ENCODE measurements at places on chromosomes 3 and 15.
A peak's percentile ranks its signal among the peaks of the same experiment; 100 is the strongest.

- DNase-seq, result peak; percentile 19
Measured at GRCh38 chr3:15934389-15935195, 136.8 kb upstream of the ANKRD28 start.

- no peak for DNase-seq
Measured at GRCh38 chr3:195075199-195075940, 195.6 kb downstream of the XXYLT1 start.

- peak; percentile 76 for DNase-seq
Measured at GRCh38 chr3:55488398-55489055, 1.4 kb upstream of the WNT5A start.

- no peak for DNase-seq
Measured at GRCh38 chr15:73755946-73756345, 2.8 kb upstream of the INSYN1 start.

DNA sequence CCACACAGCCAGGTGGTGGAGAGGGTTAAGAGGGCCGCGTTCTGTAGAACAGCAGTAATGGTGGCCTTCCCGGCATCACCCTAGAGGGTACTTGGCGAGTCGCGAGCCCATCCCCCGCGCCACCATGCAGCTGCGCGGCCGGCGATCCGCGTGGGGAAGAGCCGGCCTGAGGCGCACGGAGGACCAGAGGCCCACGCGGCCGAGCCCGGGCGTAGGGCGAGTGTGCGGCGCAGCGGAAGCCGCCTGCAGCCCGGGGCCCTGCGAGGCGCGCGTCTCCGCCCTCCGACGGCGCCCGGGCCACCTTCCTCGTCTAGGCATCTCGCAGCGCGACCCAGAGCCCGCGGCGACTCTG is 423 bp downstream of the TKT start:
- DNase-seq, result peak; percentile 46

- no peak for DNase-seq
Measured at GRCh38 chr3:171346019-171346418, 114.2 kb downstream of the TNIK start.

GRCh38 chr3:117688583-117688982 is 979.0 kb downstream of the TUSC7 start:
- no peak for DNase-seq

DNA sequence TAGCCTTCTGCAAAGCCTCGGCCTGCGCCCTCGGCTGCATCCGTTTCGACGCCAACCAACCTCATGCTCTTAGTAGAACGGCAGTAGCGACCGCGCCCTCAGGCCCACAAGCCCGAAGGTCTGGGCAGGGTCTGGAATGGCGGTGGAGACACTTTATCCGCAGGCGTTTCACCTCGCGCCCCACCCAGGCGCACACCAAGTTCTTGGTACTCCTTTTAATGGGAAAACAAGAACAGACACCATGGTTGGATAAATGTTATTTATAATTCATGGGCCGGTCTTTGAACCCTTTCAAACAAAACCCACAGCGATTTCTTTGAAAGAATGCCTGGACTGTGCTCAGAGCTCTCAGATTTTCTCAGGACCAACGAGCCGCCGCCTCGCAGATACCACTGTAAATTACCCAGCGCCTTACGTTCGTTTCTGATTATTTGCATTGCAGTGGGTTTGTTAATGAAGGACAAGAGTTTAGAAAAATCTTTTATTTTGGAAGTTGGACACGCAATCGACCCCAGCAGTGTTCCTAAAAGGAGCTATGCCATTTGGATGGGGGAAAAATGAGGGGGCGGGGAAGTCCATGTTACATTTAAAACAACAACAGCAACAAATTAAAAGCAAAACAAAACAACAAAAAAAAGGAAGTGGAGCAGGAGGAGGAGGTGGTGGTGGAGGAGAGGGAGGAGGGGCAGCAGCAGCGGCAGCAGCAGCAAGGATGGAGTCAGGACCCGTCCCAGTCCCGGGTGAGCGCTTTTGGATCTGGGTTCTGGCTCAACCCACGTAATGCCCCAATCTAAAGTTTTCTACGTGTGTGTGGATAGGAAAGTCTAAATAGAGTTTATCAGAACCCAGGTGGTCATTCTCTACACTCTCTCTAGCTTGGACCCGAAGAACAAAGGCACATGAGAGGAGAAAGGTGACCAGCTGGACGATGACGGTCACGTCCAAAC is 993 bp upstream of the ISL2 start:
- DNase-seq, result no peak

DNA sequence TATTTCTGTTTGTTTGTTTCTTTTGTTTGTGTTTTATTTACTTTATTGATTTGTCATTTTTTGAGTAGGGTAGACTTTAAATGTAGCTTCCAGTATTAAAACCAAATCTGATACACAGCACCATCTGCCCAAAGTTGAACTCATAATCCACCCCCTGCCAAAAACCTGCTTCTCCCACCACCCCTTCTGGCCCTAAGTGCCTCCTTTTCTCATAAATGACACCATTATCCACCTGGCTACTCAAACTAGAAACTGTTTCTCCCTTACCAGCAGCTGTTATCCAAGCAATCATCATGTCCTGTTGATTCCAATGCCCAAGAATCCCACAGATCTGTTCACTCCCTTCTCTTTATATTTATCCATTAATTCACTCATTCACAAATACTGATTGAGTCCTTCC is 21.8 kb upstream of the PTX3 start:
- DNase-seq, result no peak

DNA sequence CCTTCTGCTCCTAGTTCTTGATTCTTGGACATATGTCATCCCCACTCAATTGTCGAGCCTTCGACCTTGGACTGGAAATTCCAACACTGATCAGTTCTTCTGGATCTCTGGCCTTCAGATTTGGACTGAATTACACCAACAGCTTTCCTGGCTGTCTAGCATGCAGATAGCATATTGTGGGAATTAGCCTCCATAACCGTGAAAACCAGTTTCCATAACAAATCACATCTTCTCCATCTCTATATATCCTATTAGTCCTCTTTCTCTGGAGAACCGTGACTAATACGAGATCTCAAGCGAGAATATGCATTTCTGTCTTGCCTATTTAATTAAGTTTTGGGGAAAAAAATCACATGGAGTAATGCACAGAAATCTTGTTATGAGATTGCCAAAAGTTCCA is 8.8 kb upstream of the BCHE start:
- no peak for DNase-seq

DNA sequence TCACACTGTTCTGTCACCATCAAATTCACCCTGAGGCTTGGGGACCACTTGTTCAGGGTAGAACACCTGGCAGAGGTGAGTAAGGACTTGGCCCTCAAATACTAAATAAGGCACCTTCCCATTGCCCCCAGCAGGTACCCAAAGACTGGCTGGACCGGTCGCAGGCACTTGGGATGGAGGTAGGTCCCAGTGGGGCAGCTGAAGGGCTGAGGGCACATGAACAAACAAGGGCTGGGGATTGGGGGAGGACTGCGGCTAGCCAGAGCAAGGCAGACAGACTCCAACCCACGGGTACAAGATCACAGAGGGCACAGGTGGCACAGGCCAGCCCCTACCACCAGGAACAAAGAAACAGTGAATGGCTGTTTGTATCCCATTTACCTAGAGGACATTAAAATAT is 1.9 kb downstream of the MRPS25 start:
- DNase-seq, result no peak

- DNase-seq, result no peak
Measured at GRCh38 chr3:46371519-46372340, 984 bp downstream of the CCR5 start.

DNA sequence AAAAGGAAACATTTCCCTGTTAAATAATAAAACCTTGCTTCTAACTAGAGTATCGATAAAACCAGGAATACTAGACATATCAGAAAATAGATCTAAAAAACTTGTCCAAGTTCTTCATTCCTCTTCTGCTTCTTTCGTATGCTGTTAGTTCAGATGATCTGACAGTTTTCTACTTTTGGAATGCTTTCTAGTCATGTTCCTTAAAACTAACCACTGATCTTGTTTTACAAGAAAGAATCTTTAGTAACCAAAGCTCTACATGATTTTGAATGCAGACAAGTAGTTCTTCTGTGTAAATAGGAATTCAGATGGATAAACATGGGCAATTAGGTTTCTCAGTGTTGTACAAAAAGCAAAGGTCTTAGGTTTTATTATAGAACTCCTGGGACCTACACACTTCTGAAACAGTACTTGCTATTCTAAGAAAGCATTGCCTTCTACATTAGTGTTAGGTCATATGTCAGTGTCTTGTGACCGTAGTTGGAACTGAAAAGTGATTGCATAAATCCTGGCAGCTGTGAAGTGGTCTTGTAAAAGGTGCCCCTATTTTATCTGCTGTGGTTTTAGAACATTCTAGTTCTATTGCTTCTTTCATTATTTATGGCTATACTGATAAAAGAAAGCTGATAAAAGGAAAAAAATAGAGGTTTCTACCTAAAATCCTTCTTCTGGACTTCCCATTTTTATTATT is 40.7 kb downstream of the SNRK start:
- DNase-seq, result no peak

- no peak for DNase-seq
Measured at GRCh38 chr15:99943466-99943865, 210.2 kb upstream of the LYSMD4 start.

GRCh38 chr3:31213869-31214486 is 318.7 kb upstream of the STT3B start:
- DNase-seq, result no peak

GRCh38 chr3:143070977-143071551 is 48.5 kb upstream of the CHST2 start:
- DNase-seq, result no peak

DNA sequence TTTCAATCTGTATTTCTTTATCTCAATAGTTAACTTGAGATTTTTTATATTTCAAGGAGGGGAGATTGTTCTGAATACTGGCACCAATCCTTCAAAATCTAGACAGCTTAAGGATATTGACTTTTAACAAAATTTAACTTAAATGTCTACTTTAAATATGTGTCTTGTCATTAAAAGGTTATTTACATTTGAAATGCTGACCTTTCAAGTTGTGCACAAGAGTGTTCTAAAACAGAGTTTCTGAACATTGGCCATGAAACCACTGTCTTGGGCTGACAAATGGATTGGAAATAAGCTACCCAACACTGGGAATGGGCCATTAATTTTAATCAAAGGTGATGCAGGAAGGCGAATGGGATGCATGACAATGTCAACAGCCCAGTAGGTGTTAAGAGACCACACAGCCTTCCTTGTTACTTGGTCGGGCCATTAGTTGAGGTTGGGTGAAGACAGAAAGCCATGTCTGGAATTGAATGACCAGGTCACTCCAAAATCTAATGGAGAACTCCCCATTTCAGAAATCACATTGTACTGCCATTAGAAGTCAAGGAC is 128.5 kb downstream of the CDIN1 start:
- DNase-seq, result no peak

DNA sequence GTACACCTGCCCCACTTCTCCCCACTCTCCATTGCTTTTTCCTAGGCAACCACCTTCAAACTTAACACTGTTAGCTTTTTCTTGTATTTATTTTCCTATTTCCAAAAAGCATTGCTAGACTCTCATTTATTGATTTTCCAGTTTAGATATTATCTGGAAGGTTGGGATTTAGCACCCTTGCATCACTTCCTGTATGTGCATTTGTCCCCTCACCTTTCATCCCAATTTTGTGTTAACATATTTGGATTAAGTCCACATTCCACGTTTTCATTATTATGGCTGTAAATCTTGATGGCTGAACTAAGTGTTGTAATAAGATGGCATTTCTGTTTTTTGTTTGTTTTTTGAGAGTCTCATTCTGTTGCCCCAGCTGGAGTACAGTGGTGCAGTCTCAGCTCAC is 109.7 kb downstream of the TBC1D2B start:
- DNase-seq, result no peak

- no peak for DNase-seq
Measured at GRCh38 chr15:33014586-33014985, 179.9 kb downstream of the FMN1 start.

- DNase-seq, result no peak
Measured at GRCh38 chr15:80581976-80582375, 113.1 kb upstream of the ABHD17C start.

DNA sequence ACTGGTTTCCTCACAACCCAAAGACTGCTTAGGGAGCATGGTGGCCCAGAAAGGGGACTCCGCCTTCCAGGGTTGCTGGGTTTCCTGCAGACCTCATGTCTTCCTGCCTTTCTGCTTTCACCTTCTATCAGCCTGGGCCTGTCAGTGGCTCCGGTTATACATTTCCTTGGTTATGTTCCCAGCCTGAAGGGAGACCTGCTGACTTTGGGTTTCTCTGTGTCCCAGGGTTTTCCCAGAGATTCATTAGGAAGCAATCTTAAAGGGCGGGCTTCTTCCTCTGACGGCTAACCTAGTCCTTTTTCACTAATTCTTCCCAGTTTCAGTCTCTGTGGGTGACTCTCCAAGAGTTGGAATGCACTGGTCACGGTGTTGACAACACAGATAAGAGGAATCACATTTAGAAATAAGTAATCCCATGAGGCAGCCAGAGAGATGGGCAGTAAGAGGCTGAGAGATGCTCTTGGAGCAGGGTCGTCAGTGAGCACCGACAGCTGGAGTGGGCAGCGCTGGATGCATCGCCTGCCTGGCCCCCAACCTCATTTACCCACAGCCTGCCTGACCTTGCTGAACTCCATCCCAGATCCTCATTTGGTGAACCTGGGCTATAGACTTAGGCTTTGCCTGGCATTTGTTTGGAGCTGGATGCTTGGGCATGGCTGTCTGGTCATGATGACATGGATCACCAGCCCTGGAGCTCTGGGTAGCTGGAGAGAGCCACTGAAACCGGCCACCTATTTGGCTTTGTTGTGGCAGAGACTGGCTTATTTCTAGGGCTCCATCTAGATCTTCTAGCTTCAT is 10.0 kb upstream of the EHD4 start:
- DNase-seq, result no peak

DNA sequence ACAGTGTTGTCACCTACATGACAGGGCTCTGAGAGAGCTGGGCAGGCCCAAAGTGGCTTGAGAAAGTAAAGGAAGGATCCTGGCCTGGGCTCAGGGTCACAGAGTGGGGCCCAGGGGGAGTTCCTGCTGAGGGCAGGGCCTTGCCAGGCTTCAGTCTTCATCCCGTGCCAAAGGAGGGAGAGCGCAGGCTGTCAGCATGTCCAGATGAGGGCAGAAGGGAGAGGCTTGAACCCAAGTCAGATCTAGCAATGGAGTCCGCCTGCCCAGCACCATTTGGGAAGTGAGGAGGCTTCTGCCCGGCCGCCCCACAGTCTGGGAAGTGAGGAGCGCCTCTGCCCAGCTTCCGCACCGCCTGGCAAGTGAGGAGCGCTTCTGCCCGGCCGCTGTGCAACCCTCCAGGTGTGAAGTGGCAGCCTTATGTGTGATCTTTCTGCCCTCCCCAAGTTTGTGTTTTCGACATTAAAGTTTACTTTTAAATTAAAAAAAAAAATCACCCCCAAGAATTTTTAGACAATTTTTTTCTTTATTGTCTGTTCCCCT is 303.6 kb upstream of the PROK2 start:
- no peak for DNase-seq
